ENCODE measurements at places on chromosomes 16 and 17.

- no peak for DNase-seq
Observed at GRCh38 chr17:326010-326621, 26.5 kb downstream of the RPH3AL start.

DNA sequence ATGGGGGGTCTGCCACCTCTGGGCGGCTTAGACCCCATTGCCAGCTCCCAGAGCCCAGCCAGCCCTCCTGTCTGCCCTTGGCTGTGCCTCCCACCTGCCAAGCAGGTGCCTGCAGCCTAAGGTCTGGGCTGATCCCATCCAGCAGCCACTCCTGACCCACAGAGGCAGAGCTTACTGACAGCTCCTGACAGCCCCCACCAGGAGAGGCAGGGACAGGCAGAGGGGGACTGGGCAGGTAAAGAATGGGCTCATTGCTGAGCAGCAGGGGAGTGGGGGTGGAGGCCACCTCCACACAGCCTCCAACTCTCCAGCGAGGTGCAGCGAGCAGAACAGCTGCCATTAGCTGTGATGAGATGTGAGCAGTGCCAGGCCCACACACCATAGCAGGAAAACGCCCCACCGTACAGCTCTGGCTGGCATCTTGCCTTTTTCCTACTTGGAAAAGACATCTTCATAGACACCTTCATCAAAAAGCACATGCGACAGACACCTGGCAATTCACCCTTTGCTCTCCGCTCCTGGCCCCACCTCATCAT, 164.4 kb downstream of the C16orf78 start:
- no peak for DNase-seq

- DNase-seq, result no peak
Observed at GRCh38 chr16:78200623-78201096, 101.2 kb downstream of the WWOX start.

- DNase-seq, result no peak
Observed at GRCh38 chr17:50358177-50358576, 12.3 kb downstream of the XYLT2 start.

GRCh38 chr17:36743130-36743529, 141.7 kb downstream of the MRM1 start:
- no peak for DNase-seq

- DNase-seq, result no peak
Observed at GRCh38 chr16:15593235-15593634, 49.7 kb downstream of the MARF1 start.

GRCh38 chr16:19885451-19886072, 914 bp upstream of the GPRC5B start:
- DNase-seq, result no peak

- no peak for DNase-seq
Observed at GRCh38 chr17:66268247-66268927, 34.0 kb upstream of the PRKCA start.

DNA sequence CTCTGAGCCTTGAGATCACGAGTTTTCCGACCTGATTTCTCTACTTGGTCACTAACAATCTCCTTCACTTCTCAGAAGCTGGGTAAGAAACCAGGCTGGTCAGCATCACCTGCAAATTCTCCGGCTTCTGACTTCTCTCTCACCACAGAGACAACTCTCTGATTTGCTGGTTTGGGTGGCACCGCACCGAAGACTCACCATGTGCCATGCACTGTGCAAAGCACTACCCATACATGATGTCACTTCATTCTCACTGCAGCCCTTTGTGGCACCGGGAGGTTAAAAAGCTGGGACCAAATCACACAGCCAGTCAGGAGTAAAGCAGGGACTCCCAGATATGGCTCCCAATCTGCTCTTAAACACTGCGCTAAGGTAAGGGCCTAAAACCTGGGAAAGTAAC, 647 bp downstream of the VAC14 start:
- DNase-seq, result no peak

DNA sequence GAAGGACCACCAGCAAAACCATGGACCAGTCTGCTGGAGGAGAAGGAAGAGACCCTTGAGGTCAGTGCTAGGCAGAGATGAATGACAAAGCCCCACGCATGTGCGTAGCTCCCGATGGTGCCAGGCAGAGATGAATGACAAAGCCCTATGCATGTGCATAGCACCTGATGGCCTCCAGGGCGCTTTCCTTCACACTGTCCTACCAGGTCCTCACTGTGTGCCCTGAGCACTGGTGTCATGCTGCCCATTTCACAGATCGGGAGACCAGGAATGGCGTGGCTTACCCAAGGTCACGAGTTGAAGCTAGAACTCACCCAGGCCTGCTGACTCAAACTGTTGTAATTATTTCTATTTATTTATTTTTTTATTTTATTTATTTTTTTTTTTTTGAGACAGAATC, 149.6 kb downstream of the KATNIP start:
- DNase-seq, result no peak

DNA sequence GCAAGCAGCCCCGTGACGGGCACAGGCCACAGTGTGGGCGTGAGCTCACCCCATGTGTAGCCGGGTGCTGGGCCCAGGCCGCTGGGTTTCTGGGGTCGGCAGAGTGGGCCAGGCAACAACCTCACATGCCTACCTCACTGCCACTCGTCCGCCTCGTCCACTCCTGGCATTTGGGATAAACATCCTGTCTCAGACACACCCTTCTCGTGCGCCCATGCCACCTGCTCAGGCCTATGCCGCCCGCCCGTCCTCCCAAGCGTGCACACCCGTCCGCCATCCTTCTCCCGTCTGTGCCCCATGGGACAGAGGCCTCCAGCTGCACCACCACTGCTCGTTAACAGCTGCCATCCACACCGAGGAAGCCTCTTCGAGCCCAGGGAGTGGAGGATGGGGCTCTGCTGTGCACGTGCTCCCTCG, 64.3 kb downstream of the KLHDC4 start:
- DNase-seq, result no peak

DNA sequence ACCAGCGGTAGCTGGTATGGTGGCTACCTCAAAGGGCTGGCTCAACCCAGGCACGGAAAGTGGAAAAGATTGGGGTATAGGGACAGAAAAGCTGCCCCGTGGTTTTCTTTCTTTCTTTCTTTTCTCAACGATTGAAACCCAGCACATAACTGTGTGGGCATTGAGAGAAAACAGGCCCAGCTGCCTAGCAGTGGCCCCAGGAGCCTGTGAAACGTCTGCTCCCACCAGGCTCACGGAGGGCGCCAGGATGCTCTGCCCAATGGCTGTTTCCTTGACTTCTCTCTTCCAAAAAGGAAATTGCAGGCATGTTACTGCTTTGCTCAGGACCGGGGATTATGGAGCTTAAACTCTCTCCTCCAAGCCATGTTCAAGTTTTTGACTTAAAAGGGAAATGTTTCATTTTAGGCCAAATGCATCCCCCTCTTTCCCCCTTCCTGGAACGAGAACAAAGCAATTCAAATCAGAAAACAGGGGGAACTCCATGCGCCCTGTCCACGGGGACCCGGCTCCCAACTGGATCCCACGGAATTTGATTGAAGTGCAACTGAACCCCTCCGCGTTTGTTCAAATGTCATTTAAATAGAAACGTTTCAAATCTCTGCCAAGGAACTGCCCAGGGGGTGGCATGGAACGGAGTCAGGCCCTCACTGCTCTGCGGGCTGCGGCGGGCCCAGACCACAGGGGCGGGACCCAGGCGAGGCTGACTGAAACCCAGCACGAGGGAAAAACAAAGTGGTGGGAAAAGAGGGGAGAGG, 133.5 kb downstream of the RGS9 start:
- no peak for DNase-seq

DNA sequence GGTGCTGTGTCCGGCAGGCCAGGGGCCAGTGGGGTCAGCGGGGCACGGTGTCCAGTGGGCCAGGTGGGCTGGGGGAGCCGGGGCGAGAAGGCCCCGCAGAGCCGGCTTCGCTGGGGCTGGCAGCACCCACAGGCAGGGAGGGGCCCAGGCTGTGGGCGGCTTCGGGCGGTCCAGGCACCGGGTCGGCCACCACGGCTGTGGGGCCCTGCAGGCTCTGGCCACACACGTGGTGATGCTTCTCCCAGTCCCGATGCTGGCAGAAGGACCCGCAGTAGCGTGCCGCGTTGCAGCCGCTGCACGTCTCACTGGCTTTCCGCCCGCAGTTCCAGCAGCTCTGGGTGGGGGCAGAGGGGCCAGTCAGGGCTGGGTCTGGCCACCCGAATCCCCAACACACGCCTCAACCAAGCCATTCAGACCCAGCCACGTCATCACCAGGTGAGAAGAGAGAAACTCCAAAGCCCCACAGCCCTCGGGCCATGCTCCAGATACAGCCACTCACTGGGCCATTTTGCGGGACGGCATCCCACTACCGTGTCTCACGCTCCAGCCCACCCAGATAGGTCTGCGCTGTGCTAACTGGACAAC, 10.6 kb upstream of the PABPN1L start:
- DNase-seq, result no peak

- DNase-seq, result no peak
Observed at GRCh38 chr17:77735566-77736198, 222.8 kb upstream of the TNRC6C start.

DNA sequence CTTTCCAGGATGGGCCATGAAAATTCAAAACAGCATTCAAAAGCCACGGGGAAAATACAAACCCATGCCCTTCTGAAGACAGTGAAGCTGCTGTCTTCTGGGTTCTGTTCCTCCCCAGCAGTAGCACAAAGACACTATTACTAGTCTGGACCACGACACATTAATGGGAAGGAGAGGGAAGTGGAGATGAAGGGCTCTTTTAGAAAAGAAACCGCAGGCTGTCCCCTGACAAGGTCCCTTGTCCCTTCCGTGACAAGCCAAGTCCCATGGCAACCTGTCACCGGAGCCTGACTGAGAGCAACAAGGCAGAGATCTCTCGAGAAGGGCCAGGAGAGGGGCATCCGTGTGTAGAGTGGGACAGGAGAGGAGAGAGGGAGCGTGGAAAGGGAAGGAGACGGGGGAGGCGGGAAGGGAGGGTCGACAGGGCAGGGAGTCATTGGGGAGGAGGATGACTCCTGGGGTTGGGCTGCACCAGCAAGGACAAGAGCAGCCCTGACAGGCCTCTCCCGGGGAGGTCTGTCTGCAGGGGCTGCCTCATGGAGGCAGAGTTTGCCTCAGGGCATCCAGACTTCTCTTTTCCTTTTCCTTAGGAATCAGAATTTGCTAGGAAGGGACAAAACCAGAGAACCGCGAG, 436.2 kb downstream of the SLC39A11 start:
- no peak for DNase-seq
